SW 1271 (cell line): ENCODE measurements at places on chromosomes 5 and 9.

DNA sequence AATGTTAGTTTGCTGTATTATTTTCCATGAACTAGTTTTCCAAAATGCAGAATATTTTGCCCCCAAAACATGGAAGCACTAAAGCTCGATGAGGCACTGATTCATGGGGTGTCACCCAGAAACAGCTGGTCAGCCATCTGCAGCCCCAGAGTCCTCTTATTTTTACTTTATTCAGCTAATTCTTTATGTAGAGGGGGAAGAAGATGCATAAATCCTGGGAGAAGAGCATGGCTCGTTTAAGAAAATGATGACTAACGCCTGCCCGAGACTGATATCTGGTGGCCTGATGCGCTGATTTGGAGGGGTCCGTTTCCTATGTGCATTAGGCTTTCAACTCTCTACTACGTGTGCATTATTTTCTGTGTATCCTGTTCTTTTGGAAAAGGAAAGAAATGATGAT lies 390.3 kb upstream of the MEF2C start:
- no peak for DNase-seq

GRCh38 chr5:35246411-35246810 lies 16.1 kb upstream of the PRLR start:
- DNase-seq, result no peak

GRCh38 chr5:147750065-147750464 lies 32.5 kb downstream of the JAKMIP2 start:
- DNase-seq, result no peak

DNA sequence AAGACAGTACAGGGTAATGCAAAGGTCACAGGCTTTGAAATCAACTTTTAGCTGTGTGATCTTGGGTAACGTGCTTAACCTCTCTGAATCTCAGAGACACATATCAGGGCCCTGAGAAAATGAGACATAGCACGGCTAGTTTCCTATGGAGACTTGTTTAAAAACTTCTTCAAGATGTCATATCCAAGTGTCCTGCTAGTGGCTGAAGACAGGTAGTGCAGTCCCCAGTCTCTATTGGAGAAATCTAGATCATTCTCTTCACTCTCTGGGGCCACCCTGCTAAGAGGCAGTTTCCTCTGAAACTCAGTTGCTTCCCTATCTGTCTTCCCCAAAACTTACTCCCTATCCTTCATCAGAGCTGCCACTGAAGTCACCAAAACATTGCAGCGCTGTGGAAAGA lies 30.3 kb upstream of the GRXCR2 start:
- no peak for DNase-seq

DNA sequence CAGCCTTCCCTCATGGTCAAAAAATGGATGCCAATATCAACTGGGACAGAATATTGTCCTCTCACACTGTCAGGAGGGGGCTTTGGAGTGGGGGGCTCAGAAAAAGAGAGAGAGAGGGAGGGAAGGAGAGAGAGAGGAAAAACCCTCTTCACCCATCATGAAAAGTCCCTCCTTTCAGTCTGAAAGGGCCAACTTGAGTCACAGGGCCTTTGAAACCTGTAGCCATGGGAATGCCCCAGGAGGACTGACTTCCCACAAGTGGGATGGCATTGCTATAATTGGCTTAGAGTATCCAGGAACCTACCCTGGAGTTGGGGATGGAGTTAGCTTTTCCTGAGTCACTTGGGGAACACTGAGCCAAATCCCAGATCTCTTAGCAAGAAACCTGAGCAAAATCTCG lies 41.2 kb downstream of the DNAJC21 start:
- no peak for DNase-seq

GRCh38 chr9:136544548-136544963 lies 1.3 kb downstream of the NOTCH1 start:
- no peak for DNase-seq

GRCh38 chr9:20512636-20513035 lies 109.7 kb downstream of the MLLT3 start:
- no peak for DNase-seq

GRCh38 chr5:143514616-143515335 lies 111.3 kb upstream of the NR3C1 start:
- no peak for DNase-seq
